Panc1 (cell line): ENCODE measurements at places on chromosomes 2 and 18.
A peak's percentile ranks its signal among the peaks of the same experiment; 100 is the strongest.

DNA sequence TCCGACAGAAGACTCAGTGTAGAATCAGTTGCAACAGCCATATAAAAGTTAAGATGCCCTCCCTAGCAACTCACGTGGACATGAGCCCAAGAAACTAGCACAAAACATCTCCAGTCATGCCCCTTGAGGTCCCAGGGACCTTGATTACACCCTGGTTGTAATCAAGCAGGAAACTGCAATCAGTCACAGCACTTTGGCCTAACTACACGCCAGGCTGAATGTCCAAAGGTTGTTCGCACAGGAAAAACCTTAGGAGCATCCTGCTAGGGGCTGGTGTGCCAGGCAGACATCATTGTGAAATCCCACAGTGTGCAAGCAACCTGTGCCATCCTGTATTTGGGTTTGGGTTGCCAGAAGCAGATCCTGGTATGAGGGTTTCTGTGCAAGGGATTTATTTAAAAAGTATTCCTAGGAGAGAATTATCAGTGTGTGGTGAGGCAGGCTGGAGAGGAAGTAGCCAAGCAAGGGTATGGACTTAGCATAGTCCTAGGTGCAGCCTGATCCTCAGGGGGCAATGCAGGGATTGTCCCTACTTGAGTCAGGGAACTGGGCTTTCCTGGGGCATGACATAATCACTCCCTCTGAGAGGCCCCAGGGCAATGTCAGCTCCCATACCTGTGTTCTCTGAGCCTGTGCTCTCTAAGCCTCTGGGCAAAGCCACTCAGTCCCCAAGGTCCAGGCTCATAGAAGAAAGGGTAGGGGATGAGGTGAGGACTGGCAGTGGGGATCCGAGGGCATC lies 17.8 kb upstream of the SULT1C2 start:
- no peak for DNase-seq

GRCh38 chr2:98479959-98480524 lies 35.4 kb downstream of the INPP4A start:
- DNase-seq, result no peak

DNA sequence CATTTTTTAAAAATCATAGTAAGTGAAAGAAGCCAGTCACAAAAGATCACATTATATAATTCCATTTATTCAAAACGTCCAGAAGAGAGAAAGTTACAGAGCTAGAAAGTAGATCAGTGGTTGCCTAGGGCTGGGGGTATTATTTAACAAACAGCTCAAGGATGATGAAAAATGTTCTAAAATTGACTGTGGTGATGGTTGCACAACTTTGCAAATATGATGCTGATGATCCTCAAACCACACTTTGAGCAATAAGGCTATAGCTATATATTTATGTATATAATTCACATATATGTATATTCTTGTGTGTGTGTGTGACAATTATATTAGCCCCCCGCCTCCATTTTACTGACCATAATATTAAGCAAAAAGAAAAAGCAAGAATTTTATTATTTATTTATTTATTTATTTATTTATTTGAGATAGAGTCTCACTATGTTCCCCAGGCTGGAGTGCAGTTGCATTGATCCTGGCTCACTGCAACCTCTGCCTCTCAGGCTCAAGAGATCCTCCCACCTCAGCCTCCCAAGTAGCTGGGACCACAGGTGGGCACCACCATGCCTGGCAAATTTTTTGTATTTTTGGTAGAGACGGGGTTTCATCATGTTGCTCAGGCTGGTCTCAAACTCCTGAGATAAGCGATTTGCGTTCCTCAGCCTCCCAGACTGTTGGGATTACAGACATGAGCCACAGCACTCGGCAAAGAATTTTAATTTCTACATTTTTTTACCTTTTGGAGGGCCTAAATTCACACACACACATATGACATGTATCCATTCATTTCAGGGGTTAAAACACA lies 1.9 kb downstream of the WDR12 start:
- no peak for DNase-seq

DNA sequence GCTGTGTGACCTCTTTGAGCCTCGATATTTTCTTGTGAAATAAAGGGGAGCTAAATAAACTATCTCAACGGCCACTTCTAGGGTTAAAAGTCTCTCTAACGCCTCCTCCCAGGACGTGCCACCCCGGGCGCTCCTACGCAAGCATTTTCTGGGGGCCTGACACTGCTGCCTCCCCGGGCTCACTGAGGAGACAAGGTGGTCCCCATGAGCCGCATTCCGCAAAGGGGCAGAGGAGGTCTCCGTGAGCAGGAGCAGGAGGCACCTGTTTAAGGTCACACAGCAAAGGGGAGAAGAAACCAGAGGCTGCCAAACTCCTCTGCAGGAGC lies 913 bp upstream of the WNT10A start:
- no peak for DNase-seq

- no peak for DNase-seq
Observed at GRCh38 chr2:176409671-176410070, 140.4 kb downstream of the MTX2 start.

GRCh38 chr2:102331311-102331980 lies 20.1 kb downstream of the IL1RL1 start:
- DNase-seq, result no peak

- DNase-seq, result no peak
Observed at GRCh38 chr2:29601321-29601720, 320.1 kb downstream of the ALK start.

GRCh38 chr18:44909191-44909719 lies 228.6 kb downstream of the SETBP1 start:
- DNase-seq, result no peak

DNA sequence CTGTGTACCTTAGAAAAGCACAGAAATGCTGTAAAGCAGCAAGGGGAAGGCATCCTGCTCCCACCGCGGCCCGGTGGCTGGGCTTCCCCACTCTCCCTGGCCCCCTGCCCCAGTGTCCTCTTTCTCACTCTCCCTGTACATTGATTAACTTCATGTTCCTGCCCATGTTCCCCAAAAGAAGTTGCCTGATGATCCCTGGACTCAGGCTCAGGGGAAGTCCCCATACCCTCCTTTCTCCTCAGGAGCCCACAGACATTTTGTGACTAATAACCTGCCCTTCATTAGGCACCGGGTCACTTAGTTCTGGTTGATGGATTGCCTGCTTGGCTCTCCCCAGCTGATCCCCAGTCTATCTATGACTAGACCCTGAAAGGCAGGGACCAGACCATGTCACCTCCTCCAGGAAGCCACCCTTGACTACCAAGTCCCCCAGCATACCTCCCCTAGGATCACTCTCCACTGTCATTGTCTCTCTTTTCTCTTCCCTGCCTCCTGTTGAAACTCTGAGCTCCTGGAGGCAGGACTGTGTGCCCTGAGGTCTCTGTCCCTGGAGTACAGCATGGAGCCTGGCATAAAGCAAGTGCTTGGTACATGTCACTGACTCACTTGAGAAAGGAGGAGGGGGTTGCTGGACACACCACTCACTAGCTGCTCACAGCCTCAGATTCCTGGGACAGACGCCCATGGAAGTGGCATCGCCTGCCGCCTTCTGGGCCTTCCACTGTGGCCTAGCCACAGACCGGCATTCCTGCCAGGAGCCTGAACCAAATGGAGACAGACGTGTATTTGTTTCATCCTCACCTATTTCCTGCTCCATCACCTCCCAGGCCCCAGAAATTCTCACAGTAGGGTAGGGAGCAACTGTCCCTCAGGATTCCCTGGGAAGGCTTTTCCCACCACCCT lies 13.5 kb downstream of the MALL start:
- no peak for DNase-seq

DNA sequence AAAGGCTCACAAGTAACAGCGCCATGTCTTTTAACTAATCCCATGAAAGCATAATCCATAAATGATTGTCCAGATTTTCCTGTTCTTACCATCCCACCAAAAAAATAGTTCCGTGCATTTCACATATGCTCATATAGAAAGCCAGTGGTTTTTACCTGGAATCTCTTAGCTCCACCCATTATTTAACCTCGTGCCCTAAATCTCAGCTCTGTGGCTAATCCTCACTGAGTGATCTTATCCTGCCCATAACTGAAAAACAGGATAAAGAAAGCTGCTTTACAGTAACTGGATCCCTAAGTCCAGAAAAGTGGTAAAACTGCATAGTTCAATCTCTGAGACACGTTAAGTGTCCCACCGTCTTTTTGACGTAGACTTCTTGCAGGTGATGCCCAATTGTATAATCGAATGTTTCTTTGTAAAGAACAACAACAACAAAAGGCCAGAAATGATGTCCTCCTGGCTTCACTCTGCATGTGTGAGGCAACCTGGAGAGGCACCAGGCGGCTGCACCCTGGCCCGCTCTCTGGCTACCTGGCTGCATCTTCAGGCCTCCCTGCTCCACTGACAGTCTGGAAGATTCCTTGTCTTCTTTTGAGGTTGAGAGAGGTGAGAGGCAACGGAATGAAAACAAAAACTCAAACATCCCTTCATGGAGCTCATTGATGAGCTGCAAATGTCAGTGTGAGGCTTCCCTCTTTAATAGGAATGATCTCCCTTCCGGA lies 38.6 kb downstream of the FEZ2 start:
- no peak for DNase-seq

- DNase-seq, result no peak
Observed at GRCh38 chr18:27695503-27695902, 481.4 kb downstream of the CDH2 start.

GRCh38 chr2:152924722-152925121 lies 206.3 kb downstream of the ARL6IP6 start:
- DNase-seq, result no peak

DNA sequence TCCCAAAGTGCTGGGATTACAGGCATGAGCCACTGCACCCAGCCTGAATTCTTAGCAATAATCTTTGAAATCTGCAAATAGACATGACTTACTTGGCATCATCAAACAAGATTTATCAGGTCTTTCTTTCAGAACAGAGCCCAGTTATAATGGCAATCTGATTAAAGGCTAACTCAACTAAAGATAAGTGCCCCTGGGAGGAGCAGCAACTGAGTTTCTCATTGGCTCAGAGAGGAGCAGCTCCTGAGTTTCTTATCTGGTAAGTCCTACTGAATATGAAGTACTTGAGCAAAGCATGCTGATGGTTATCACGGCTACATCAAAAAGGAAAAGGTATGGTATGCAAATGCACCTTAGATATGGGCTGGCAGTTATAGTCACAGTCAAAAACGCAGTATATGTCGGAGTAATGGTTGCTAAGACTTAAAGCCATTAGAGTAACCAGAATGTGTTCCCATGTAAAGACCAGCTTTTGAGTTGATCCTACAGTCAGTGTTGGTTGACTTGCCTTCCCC lies 15.0 kb upstream of the AP1S3 start:
- no peak for DNase-seq

DNA sequence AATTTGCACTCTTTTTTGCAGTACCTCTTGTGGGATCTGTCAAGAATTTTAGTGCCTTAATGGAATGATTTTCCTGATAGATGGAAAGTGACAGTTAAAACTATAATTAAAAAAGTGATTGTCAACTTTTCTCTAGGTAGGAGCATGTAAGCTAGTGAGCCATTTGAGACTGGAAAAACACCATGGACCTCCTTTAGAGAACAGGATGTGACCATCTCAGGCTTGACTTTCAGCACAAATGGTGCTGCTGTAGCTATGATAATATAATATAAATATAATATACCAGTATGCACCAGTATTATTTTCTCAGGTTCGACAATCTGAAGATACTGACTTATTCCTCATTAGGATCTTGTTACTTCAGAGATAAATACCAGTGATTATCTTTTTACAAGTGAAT lies 27.8 kb downstream of the ZNF236 start:
- DNase-seq, result no peak

DNA sequence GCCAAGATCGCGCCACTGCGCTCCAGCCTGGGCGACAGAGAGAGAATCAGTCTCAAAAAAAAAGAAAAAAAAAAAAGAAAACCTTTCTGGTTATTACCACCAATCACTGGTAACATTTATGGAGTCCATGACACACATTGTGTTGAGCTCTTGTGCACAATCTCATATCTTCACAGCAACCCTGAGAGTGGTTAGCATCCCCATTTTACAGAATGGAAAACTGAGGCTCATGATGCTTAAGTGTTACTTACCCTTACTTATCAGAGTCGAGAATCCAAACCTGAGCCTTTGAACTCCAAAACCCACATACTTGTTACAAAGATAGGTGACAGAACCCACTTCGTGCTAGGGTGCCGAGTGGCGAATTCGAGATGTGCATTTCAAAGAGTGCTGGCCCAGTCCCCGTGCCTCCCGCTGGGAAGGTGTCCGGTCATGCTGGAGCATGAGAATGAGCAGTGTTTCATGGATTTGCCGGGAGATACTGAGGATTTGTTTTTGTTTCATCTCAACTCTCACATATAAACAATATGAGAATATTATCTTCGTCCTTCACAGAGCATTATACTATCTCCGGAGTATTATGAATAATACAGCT lies 50.9 kb downstream of the CYP27C1 start:
- no peak for DNase-seq

GRCh38 chr18:26383454-26384270 lies 157.4 kb downstream of the TAF4B start:
- peak; percentile 15 for DNase-seq

GRCh38 chr2:41540272-41540998 lies 507.4 kb upstream of the PKDCC start:
- no peak for DNase-seq

- no peak for DNase-seq
Observed at GRCh38 chr2:239722760-239723470, 302.2 kb downstream of the NDUFA10 start.

GRCh38 chr2:69848186-69848790 lies 18.8 kb downstream of the GMCL1 start:
- no peak for DNase-seq

- no peak for DNase-seq
Observed at GRCh38 chr18:21943456-21943855, 202.9 kb downstream of the MIB1 start.

GRCh38 chr2:231933916-231934401 lies 7.8 kb upstream of the NPPC start:
- no peak for DNase-seq

DNA sequence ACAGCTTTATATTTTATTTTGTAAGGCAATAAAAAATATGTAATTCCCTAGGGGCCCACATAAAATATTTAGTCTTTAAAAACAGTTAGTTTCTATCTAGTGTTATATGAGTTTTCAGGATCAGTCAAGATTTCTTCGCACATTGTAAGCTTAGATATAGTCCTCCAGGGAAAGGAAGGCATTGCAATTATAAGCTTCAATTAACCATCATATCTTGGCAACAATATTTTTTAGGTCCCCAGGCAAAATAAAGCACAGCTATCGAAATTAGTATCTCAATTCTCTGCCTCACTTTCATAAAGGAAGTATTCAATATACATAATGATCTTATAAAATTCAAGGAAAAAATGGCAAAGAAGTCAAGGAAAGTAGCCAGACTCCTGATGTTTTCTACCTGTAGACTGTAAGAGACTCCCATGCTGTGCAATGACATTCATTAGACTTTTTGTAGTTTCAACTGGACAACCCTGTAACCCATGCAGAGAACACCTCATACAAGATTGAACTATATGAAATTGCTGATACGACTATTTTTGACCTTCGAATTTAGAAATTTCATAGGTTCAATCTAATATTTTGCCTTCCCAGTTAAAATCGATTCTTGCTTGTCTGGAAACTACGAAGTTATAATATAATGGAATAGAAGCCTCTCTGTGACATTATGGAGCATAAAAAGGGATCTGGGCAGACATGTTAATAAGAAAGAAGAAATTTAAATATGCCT lies 96.8 kb downstream of the UNC80 start:
- DNase-seq, result no peak

- DNase-seq, result no peak
Observed at GRCh38 chr2:160596441-160596840, 102.8 kb upstream of the RBMS1 start.
